ENCODE measurements at places on chromosomes 16 and 17.
A peak's percentile ranks its signal among the peaks of the same experiment; 100 is the strongest.

DNA sequence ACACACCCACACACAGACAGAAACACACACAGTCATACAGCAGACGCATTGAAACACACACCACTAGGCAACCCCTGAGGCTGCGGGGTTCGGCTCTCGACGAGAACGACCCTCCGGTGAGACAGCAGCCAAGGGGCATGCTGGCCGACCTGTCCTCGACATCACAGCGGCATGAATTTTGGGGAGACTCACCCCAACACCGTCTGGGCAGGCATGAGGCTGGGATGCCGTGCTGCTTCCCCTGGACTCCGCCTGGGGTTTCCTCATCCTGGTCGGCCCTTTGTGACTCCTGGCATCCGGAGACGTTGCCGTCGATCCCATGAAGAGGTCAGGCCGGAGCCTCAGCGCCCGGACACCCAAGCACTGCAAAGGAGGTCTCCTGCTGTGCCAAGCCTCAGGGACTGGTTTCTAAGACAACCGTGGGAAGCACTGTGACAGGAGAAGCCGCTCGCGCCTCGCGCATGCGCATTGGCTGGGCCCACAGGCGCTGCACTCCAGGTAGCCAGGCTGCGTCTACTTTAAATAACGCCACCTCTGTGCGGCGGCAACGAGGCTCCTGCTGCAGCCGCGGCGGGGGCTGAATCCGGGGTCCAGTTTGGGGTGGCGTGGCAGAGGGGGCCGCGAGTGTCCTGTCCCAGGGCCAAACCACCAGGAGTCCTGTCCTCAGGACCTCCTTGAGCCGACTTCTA, 13.8 kb upstream of the KCNJ18 start:
- DNase-seq: no peak

GRCh38 chr17:78600181-78600721, 23.1 kb upstream of the DNAH17 start:
- DNase-seq: no peak

- DNase-seq: peak; percentile 27
Observed at GRCh38 chr17:67322042-67322787, 44.2 kb downstream of the PSMD12 start.

GRCh38 chr17:68273722-68274121, 17.2 kb downstream of the SLC16A6 start:
- no peak for DNase-seq

DNA sequence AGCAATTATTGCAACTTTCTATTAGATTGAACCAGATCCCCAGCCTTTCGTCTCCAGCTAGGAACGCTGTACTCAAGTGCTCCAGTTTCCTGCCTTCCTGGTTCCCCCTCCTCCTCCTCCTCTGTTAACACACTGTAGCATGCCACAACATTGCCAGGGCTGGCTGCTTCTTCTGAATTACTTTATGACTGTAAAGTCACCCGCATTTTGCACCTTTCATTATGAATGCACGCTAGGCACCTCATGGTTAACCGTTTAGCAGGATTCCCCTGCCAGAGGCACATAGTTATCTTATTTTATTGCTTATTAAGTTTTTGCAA, 4.5 kb downstream of the ZNF423 start:
- no peak for DNase-seq

DNA sequence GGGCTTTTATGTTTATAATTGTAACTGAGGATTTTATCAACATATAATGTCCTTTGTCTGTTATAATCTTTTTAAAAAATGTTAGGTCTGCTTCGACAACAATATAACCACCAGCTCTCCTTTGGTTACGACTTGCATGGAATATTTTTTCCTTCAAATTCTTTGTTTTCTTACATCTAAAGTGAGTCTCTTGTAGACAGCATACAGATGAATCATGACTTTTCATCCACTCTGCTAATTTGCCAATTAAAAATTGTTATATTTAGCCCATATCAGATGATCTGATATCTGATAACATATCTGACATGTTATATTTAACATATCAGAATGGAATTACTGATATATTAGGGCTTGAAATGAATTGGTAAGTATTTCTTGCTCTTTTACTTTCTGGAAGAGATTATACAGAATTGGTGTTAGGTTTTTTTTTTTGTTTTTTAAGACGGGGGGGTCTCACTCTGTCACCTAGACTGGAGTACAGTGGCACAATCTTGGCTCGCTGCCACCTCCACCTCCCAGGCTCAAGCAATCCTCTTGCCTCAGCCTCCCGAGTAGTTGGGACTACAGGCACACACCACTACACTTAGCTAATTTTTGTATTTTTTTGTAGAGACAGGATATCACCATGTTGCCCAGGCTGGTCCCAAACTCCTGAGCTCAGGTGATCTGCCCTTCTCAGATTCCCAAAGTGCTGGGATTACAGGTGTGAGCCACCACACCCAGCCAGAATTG, 27.5 kb downstream of the TBX21 start:
- DNase-seq: no peak

- no peak for DNase-seq
Observed at GRCh38 chr16:87742781-87743490, 22.9 kb downstream of the KLHDC4 start.

- no peak for DNase-seq
Observed at GRCh38 chr17:17024778-17025300, 17.4 kb upstream of the MPRIP start.

DNA sequence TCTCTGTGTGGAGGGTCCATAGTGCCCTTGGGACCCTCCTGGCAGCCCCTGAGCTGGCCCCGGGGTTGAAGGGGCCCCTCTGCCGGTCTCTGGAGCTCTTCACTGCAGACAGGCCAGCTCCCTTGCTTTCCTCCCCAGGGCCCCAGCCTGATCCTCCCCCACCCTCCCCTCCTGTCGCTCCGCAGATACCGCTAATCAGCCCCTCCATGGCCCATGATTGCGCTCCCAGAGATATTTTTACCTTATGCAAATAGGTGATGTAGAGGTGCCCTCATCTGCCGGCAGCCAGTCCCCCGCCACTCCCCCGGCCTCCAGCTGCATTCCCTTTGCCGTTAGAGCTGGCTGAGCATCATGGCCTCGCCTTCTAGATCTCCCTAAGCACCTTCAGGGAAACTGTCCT, 9.2 kb downstream of the MMP15 start:
- DNase-seq: no peak

DNA sequence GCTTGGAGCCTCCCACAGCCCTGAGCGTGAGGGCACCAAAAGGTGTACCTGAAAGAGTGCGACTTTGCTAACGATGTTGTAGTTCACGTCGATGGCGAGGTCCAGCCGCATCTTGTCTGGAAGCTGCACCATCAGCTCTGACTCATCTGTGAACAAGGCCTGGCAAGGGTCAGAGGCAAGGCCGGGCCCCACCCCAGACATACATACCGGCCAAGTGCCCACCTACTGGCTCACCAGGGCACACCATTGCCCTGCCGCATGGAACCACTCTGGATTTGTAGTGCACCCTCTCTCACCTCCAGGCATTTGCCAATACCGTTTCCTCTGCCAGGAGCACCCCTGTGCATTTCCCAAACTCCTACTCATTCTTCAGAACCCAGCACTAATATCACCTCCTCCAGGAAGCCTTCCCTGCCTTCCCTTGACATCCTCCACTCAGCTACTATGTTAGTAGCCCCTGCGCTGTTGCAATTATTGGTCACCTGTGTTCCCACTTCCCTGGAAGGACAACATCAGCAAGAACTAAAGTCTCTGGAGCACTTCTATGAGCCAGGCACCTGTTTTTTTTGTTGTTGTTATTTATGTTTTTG, 69.4 kb downstream of the CNGB1 start:
- DNase-seq: no peak

GRCh38 chr17:32348483-32348800, 1.5 kb upstream of the ZNF207 start:
- peak; percentile 95 for DNase-seq

DNA sequence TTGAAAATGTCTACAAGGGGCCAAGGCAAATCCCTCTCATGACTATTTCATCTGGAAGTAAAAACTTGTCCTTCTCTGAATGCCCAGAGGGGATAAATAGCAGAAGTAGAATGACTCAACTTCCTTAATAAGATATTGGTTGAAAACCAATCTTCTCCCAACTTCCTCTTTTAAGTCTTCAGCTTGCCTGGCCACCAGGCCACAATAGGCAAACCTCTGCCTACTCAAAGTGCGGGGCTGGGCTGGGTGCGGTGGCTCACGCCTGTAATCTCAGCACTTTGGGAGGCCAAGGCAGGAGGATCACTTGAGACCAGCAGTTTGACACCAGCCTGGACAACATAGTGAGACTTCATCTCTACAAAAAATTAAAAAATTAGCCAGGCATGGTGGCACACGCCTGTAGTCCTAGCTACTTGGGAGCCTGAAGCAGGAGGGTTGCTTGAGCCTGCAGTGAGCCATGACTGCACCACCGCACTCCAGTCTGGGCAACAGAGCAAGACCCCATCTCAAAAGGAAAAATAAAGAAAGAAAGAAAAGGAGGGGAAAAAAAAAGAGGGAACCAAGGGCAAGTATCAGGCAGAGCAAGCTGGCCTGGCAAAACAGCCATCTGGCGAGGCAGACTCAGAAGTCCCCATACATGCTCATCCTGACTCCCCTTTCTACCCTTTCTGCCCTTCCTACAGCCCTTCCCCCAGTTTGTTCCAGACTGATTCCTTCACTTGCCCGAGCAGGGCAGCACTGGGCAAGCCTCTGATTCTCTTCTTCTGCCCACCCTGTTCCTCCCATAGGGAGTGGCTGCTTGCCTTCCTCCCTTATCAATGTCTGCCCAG, 20.6 kb downstream of the MAP3K14 start:
- DNase-seq: peak; percentile 58

DNA sequence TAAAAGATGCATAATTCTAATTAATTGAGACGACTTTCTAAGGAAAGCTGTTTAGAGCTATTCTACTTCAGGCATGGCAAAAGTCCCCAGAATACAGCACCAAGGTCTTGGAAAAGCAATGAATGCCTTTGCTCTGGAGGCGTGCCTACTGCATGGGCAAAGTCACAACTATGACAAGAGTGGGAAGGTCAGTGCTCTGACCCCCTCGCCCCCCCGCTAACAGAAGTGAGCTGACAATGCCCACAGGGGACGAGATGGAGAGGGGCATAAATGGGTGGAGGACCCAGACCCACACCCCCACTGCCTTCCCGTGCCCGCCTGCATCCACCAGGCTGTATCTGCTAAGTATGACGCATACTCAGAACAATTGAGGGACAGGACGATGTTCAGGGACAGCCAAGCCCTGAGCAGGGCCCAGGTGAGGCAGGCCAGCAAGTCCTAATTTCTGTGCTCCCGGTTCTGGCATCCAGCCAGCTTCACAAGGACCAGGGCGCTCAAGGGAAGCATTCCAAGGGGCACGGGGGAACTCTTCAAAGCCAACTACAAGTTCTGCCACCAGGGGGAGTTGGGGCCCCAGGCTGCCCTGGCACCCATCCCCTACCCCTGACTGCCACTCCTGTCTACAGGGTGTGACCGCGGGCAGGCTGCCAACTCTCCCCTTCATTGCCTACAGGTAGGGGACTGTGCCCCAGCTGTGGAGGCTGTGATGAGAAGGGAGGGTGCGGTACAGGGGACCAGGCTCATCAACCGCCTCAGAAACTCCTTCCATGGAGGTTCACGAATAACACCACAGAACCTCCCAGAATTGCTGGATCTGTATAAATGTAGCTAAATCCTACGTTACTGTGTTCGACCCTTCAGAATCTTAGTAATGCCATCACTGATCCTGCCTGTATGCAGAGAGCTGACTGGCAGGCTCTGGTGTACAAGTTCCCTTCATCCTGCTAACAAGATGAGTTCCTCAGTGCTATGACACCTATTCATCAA, 20.8 kb downstream of the NPRL3 start:
- peak; percentile 92 for DNase-seq

DNA sequence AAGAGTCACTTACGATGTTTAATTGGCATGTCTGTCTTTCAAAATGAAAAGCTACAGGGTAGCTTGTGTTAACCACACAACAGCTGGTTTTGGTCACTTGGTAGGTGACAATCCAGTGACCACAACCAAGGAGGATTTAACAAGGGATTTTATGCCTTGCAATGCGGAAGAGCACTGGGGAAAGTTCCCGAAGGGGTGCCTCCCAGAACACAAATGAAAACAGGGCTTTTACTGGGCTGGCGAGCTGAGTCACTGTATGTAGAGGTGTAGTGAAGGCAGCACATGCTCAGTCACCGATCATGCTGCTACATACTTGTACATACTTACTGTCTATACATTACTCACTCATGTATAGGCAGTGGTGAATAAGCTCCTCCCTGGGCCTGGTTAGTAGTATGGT, 483.5 kb downstream of the CDH13 start:
- no peak for DNase-seq

DNA sequence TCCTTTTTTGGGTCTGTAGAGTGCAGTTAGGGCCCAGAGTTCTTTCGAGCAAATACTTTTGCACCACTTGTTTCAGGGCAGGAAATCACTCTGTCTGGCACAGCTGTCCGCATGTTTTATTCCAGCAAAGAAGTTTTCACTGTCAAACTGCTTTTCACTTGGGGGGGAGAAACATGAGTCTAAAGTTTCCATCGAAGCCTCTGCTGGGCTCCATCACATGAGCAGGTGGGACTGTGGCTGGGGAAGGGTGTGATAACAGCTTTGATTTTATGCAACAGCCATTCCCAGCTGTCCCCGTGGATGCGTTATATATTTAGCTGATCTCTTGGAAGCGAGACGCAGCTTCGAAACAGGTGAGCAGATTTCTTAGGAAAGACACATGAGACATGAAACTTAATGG, 288.6 kb downstream of the SNX29 start:
- DNase-seq: no peak

DNA sequence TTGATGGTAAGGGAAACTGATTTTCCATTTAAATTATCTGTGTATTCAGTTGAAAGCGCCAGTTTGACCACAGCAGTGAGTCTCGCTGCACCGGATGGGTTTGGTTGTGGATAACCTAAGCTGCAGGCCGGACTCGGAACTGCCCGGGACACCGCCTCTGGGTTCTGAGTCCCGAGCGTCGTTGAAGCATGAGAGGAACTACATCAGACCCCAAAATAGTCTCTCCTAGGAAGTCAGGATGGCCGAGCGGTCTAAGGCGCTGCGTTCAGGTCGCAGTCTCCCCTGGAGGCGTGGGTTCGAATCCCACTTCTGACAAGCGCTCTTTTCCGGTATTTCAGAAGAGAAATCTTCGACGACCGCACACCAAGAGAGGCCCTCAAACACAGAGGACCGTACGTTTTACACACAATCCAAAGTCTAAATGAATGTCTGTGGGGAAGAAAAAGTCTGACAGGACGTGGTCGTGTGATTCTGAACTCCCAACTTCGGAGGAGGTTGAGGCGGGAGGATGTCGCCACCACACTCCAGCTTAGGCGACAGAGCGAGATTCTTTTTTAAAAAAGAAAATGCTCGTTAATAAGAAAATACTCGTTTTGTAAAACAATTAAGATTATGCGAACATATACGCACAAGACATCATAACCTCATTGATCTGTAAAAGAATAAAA, 15.4 kb upstream of the PLLP start:
- DNase-seq: peak; percentile 97

- peak; percentile 49 for DNase-seq
Observed at GRCh38 chr17:1390432-1391367, 9.3 kb downstream of the YWHAE start.
